Activated CD4-positive, alpha-beta T cell treated with anti-CD3 and anti-CD28 coated beads, Interleukin-2, amount 10 ng/mL, durations not matched to agents 7 days and 5 days (primary cell): ENCODE measurements at places on chromosomes 4 and X. TPM values are rescaled to one million over a fixed set of nuclear protein-coding genes. Genes with fewer than 3 reads are reported as not detected.

- peaks cover 5% of the 10 kb centered on the region for H3K27me3 ChIP-seq
- H3K36me3 ChIP-seq: no peaks in the 10 kb centered on the region
- DNase-seq: no peak
- no peak overlapping the region for H3K4me3 ChIP-seq
- no peak overlapping the region for H3K27ac ChIP-seq
Measured at GRCh38 chrX:38183596-38183995, 37.1 kb downstream of the SRPX start.

NHSL2 gene
- 1.00 TPM for total RNA-seq

UGT2B11 gene
- total RNA-seq: not detected

GRCh38 chr4:14111730-14112181 lies 484.2 kb upstream of the BOD1L1 start:
- no peak overlapping the region for H3K27ac ChIP-seq
- H3K27me3 ChIP-seq: no peaks in the 10 kb centered on the region
- H3K4me1 ChIP-seq: no peaks in the 10 kb centered on the region
- H3K36me3 ChIP-seq: no peaks in the 10 kb centered on the region
- no peak overlapping the region for H3K4me3 ChIP-seq

DNA sequence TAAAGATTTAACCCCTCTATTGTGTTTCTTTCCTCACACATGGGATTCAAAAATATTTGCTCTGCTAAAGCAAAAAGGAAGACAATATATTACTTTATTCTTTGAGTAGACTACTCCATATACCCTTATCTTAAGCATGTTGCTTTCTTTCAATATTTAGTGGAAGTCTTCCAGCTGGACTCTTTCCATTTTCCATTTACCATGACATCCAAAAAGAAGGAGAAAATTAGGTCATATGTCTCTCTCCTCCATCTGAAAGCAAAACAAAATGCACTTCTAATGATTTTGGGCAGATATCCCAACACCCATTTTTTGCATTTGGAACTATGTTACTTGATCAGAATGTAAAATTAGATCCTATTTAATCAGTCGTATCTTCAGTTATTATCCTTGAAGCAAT lies 1336.5 kb downstream of the PCDH19 start:
- no peaks in the 10 kb centered on the region for H3K36me3 ChIP-seq
- DNase-seq: no peak
- no peak overlapping the region for H3K4me3 ChIP-seq
- H3K4me1 ChIP-seq: no peaks in the 10 kb centered on the region
- no peaks in the 10 kb centered on the region for H3K27me3 ChIP-seq

- no peaks in the 10 kb centered on the region for H3K27me3 ChIP-seq
- no peak overlapping the region for H3K4me3 ChIP-seq
- no peaks in the 10 kb centered on the region for H3K4me1 ChIP-seq
Measured at GRCh38 chr4:52110171-52110570, 59.1 kb downstream of the SPATA18 start.

GRCh38 chr4:185092535-185093197 lies 50.4 kb upstream of the SLC25A4 start:
- H3K27me3 ChIP-seq: peaks cover 33% of the 10 kb centered on the region
- DNase-seq: no peak
- H3K4me1 ChIP-seq: no peaks in the 10 kb centered on the region
- no peak overlapping the region for H3K4me3 ChIP-seq
